ENCODE measurements at places on chromosomes 5 and 9. TPM values are rescaled to one million over a fixed set of nuclear protein-coding genes. Genes with fewer than 3 reads are reported as not detected.

Gene PLAA
- 17.9 TPM for total RNA-seq

Gene UBAC1
- total RNA-seq: 309 TPM

Gene ISL1
- not detected for total RNA-seq

Gene CACFD1
- total RNA-seq: 1.4 TPM

Gene PPP2CA
- 190 TPM for total RNA-seq

Gene TEX48
- not detected for total RNA-seq

Gene PCA3
- total RNA-seq: not detected

Measured in K562 (cell line).